CD8-positive, alpha-beta T cell (primary cell): ENCODE measurements at places on chromosomes 12 and 14. TPM values are rescaled to one million over a fixed set of nuclear protein-coding genes. Genes with fewer than 3 reads are reported as not detected.

The TRPV4 gene
- not detected for total RNA-seq

GRCh38 chr12:103558879-103559278 lies 28.2 kb upstream of the STAB2 start:
- DNase-seq = no peak

- no peak for DNase-seq
These were observed 22.3 kb downstream of the DDX24 start for GRCh38 chr14:94058674-94059138.

- no peak for DNase-seq
These were observed 139.3 kb upstream of the ARHGAP5 start for GRCh38 chr14:31937730-31938346.

- no peak for DNase-seq
These were observed 162.6 kb downstream of the PPFIA2 start for GRCh38 chr12:81596558-81596957.

DNA sequence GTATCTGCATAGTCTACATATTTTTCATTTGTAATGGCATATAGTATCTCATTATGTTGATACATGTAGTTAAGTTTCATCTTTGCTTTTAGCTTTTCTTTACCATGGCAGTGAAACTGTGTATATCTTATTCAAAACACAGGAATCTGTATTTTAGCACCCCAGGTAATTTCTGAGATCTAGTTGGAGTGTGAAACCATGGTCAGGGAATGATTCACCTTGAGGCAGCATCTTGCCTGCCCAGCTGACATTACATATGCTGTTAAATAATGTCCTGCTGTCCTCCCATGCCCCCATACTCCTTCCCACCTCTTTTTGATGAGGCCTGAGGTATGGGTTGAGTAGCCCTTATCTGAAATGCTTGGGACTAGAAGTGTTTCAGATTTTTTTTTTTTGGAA lies 125.4 kb upstream of the ATF1 start:
- DNase-seq = no peak

- no peak for DNase-seq
These were observed 1.0 kb upstream of the GLRX5 start for GRCh38 chr14:95533822-95534221.
